ENCODE measurements at places on chromosomes 6 and 20. TPM values are rescaled to one million over a fixed set of nuclear protein-coding genes. Genes with fewer than 3 reads are reported as not detected.
A peak's percentile ranks its signal among the peaks of the same experiment; 100 is the strongest.

LPA gene
- 0.11 TPM for polyA plus RNA-seq

TTK gene
- 20.3 TPM for polyA plus RNA-seq

ZFAND3 gene
- polyA plus RNA-seq = 144 TPM

DNA sequence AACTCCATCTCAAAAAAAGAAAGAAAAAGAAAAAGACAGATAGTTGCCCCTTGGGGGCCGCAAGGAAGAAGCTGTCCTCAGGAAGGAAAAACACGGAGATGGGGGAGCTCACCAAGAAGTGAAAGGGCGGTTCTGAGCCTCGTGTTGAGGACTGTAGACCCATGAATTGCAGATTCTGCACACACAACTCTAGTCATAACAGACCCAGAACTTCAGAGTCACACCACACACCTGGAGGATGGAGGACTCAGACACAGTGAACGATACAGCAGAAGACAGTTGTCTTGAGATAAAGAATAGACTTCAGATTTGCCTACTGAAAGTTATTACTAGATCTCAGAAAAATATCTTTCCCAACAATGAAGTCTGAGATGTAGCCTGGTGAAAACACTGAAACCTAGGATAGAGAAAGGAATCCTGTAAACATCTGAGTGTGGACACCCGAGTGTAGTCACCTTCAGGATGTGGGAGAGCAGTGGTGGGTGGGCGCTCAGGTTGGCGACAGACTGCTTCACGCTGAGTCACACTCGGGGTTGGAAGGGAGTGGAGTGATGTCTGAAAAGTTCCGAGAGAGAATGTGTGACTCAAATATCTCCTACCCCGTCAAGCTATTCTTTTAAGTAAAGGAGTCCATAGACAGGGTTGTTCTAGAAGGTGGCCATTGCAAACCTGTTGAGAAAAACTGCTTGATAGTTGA, 88.1 kb downstream of the MAP3K4 start:
- DNase-seq = no peak

DNA sequence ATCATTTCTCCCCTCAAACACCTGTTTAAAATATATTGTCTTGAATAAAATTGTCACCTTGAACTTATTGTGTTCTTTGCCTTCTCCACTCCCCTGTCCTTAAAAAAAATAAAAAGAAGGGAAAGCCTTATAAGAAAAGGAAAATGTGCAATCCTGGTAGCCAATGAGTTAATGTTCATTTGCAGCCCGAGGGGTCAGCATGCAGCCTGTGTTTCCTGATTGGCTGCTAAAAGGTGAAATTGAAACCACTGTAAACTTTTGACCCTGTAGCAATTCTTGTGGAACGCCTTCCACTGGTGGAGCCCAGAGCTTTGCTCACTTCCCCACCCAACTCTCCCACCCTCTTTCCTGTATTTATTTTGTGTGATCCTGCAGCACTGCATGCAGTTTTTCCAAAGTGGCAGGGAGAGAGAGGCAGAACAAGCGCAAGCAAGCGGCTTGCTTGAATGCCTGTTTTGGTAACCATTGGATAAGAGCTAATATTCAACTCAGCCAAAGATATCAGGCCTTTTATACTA, 74.9 kb downstream of the NCOA3 start:
- peak; percentile 95 for DNase-seq

- peak; percentile 28 for DNase-seq
Measured at GRCh38 chr6:158475344-158476302, 84.3 kb upstream of the TMEM181 start.

DNA sequence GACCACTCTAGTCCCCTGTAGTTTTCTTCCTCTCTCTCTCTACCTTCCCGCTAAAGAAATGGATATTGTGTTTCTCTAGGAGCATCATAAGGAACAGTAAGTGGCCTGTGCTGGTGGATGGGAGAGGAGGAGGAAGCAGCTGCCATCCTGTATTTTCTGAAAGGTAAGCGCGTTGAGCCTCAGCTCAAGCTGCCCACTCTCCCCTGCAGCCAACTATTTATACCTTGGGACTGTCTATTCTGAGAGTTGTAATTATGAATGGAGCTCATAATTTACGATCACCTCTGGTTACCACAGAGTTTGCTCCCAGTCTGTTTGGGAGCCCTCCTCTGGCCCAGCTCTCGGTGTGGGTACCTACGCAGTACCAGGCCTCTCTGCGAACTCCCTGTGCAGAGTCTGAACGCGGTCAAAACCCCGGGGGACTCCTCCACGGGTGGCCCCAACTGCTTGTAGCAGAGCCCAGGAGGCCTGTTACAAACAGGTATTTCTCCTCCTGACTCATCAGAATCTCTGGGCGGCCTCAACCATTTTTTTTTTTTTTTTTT, 285.4 kb downstream of the SMOC2 start:
- DNase-seq = no peak

GRCh38 chr20:19737025-19737424, 21.0 kb upstream of the RIN2 start:
- no peak for DNase-seq

DNA sequence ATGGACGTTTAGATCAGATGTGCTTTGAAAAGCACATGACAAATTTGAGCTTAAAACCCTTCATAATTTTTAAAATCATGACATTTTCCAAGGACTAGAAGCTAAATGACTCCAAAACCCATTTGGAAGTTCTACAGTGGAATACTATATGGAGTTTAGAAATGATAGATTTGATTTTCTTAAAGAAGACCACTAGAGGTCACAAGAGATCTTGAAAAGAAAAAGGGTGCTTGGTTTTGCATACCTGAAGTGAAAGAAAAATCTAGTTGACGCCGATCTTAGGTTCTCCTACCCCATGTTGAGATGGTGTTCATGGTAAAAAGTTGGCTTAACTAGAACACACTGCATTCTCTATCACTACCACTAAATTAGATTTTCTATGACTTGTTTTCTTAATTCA, 31.5 kb downstream of the CFAP61 start:
- no peak for DNase-seq

- no peak for DNase-seq
Measured at GRCh38 chr20:13422637-13423036, 201.6 kb downstream of the ISM1 start.

GRCh38 chr6:39937686-39938333, 3.5 kb upstream of the MOCS1 start:
- no peak for DNase-seq

DNA sequence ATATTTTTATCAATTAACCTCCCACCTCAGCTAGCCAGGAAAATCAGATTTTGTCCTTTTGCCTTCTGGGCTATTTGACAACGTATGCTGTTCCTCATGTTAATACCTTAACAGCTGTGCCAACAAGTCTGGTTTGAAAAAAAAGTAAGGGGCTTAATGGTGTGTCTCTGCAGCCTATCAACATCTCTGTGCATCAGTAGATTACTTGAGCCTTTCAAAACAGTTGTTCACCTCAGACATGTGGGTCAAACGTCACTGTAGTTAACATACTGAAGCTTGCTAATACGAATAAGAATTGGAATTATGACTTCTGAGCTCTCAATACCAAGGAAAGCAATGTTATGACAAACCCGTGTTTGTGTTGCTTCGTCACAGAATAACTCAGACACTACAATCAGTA, 23.0 kb downstream of the CEP57L1 start:
- no peak for DNase-seq

GRCh38 chr20:51586005-51586440, 43.5 kb upstream of the NFATC2 start:
- DNase-seq = no peak

DNA sequence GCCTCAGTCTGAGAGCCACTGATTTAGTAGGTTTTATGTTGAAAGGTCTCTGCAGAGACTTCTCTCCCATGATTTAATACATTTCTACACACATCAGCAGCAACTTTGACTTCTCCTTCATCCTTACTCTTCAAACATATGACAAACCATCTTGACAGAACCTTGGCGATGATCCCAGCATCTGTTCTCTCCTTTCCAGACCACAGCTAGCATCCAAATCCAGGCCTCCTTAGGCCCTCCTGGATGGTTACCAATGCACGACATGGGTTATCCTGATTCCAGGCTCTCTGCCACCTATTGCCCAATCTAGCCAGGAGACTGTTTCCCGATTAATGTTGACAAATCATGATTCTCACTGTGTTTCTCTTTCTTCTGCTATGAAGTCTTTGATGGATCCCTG, 16.8 kb downstream of the LAMA4 start:
- no peak for DNase-seq

- no peak for DNase-seq
Measured at GRCh38 chr20:57397693-57398108, 6.5 kb downstream of the RBM38 start.

- DNase-seq = no peak
Measured at GRCh38 chr20:13102694-13103093, 93.9 kb downstream of the SPTLC3 start.

All from left renal cortex interstitium (tissue), 4 donors.